Hematopoietic multipotent progenitor cell treated with erythropoietin and hydrocortisone succinate and interleukin-3 and kit ligand, for 8 days (in vitro differentiated cells): ENCODE measurements at places on chromosomes 7 and 10.
A peak's percentile ranks its signal among the peaks of the same experiment; 100 is the strongest.

GRCh38 chr10:72794260-72794659 is 99.3 kb upstream of the OIT3 start:
- no peak for DNase-seq

GRCh38 chr7:80392229-80393169 is 119.4 kb downstream of the GNAT3 start:
- peak; percentile 34 for DNase-seq

DNA sequence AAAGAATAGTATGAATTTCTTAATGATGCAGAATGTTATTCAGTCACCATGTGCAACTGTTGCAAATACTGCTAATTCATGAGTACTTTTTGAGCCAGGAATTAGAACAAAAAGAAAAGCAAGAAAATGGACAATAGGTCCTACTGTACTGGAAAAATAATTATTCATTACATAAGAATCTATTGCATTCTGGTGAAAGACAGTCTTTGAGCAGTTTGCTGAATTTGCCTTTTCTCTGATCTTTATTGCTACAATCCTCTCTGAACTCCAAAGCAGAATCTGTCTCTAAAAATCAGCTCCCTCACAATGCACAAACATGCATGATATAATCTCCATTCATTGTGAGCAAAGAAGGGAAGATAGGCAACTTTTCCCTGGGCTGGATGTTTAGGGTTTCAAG is 12.8 kb downstream of the IFIT2 start:
- DNase-seq: no peak

DNA sequence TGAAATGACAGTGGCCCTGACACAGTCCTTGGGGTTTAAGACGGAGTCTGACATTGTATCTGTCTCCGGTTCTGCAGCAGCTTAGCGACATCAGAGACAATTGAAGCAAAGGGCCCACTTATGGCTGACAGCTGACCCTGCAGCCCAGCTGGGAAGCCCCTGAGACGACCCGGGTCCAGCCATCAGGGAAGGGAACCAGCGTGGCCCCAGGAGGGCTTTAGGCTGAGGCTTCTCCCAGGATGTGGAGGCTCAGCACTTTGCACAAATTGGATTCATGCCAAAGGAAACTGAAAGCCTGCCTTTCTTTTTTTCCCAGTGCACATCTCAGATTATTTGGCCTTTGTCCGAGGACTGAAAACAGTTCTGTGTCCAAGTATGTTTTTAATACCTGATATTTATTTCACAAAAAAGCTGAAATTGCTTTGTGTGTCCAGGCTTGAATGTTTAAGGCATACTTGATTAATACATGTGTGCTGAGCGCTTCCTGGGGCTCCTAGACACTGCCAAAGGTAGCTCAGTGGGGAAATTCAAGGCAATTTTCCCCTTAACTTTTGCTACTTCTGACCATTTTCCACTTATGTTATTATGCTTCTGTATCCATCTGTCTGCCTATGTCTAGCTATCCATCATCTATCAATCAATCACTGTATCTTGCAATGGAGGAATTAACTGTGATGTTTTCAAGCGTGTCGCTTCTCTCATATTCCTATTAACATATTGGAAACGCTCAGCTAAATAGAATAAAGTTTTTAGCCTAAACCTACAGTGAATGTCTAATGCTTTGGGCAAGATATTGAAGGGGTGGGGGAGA is 34.8 kb downstream of the KLF6 start:
- no peak for DNase-seq

DNA sequence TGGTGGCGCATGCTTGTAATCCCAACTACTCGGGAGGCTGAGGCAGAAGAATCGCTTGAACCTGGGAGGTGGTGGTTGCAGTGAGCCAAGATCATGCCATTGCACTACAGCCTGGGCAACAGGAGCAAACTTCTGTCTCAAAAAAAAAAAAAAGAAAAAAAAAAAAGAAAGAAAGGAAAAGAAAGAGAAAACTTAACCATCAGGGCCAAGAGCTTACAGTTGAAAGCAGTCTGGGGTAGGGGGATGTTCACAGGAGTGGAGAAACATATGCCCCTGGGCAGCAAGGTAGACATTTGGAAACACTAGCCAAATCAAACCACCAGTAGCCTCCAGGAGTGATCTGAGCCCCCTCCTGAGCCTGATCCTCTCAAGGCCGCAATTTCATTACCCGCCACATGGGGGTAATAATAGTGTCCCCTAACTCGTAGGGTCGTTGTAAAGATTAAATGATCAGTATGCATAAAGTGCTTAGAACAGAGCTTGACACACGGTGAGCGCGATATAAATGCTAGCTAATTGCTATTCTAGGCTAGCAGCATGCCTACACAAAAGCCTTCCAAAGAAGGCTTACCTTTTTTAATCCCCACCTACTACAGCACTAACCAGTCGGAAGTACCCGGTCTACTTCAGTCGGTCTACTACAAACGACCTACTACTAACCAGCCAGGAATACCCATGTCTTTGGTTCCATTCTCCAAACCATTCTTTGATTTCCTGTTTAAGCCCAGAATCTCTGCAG is 274.3 kb upstream of the NEBL start:
- no peak for DNase-seq

DNA sequence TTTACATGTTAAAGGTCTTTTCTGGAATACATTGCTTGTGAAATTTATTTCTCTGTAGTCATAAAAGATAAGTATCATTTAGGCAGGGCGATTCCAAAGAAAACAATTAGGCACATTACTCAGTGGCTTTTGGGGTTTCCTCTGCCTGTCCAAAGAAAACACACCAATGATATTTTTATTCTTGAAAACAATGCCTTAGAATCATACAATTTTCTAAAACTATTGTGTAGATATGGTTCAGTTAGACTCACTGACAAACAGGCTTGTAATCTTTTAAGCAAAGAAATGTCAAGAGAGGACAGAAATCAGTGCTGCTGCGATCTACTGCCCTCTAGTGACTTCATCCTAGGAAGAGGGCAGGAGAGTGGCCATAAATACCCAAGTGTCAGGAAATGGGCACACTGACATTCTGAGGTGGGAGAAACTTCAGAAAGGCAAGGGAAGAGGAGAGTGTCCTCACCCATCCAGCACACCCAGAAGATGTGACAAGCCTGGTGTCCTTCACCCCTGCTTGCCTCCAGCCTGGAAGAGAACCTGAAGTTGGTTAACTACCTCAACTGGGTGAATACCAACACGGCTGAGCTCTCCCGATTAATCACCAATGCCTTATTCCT is 120.5 kb downstream of the GALNT11 start:
- DNase-seq: peak; percentile 48
